ENCODE measurements at places on chromosomes 2 and 18. TPM values are rescaled to one million over a fixed set of nuclear protein-coding genes. Genes with fewer than 3 reads are reported as not detected.

UXS1 gene
- 72.0 TPM for total RNA-seq

LRRTM4 gene
- 0.23 TPM for total RNA-seq

GRCh38 chr18:79258447-79258846 is 137.3 kb upstream of the NFATC1 start:
- no peak for DNase-seq

- DNase-seq: no peak
These were observed 1.5 kb upstream of the SULT1C2 start for GRCh38 chr2:108287169-108287568.

SCYGR4 gene
- not detected for total RNA-seq

NEB gene
- 0.10 TPM for total RNA-seq

DNA sequence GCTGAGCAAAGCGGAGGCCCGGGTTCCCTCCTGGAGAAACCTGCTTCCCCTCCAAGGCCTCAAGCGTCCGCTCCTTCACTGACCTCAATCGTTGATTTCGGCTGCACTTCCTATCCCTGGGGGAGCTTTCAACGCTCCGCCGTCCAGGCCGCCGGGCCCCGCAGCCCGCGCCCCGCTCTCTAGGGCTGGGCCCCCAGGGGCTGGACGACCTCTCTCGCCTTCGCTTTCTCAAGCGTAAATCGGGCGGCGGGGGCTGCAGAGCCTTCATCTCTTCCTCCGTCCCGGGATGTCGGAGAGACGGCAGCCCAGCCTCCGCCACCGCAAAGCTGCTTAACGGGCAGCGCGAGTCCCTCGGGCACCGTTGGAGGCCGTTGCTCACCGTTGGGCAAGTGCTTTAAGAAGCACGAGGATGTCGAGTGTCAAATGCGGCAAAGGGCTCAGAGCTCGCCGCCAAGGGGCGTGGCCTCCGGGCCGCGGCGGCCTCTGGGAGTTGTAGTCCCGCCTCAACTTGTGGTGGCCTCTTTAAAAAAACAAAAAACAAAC is 8.5 kb downstream of the HES6 start:
- DNase-seq: peak; percentile 13

GRCh38 chr18:75090336-75090735 is 118.6 kb downstream of the PTGR3 start:
- DNase-seq: no peak

DNA sequence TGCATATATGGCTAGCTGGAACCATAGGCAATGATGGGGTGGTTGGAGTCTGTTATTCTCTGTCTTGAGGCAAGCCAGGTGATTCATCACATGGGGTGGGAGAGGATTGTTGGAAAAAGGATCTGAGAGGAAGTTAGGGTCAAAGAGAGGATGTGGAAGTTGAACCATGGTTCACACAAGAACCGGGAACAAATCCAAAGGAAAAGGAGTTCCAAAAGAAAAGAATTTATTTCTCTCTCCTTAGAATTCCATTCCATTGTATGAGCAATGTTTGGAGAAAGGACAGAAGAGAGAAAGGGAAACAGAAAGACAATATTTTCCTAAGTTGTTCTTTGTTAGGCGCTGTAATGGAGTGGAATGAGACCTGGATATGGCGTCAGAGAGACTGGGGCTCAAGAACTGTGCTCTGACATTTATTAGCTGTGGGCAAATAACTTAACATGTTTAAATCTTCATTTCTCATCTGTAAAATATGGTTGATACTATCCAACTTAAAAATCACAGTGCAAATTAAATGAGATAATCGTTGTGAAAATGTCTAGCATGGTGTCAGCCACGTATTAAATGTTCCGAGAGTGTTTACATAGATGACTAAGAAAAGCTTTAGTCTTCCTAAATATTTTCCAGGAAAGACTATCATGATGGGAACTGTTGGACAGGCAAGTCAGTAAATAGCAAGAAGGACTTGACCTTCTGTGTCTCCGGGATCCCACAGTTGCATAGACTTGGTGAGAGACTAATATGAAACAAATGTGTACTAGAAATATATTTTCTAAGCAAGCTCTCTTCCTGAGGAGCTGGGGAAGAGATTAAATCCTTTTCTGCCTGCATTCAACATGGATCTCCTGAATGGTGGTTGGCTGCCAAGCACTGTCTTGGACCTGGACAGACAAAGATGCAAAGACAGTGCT is 71.4 kb downstream of the TRIB2 start:
- no peak for DNase-seq

DNA sequence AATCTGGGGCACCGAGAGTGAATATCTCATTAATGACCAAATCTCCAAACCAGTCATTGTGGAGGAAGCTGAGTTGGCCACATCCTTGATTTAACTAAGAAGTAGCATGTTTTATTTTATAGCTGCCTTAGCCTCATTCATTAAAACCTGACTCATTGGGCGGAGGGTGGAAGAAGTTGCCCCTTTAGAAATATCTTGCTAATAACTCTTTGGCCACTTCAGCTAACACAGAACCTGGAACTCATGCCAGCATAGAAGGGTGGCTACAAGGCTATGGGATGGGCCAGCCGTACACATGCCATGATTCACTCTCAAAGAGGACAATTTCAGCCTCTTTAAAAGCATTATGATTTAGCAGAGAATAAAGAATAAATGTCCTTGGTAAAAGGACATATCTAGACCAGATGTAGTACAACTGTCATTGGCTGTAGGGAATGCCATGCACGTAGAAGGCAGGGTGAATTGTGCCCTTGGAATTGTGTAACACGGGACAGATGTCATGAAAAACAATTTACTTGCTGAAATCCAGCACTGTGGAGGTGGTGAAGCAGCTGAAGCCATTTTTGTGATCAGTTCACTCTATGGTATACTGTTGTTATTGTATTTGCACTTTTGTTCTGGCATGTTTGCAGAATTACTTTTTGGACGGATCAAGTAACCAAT is 330.0 kb downstream of the PLCL1 start:
- no peak for DNase-seq

DNA sequence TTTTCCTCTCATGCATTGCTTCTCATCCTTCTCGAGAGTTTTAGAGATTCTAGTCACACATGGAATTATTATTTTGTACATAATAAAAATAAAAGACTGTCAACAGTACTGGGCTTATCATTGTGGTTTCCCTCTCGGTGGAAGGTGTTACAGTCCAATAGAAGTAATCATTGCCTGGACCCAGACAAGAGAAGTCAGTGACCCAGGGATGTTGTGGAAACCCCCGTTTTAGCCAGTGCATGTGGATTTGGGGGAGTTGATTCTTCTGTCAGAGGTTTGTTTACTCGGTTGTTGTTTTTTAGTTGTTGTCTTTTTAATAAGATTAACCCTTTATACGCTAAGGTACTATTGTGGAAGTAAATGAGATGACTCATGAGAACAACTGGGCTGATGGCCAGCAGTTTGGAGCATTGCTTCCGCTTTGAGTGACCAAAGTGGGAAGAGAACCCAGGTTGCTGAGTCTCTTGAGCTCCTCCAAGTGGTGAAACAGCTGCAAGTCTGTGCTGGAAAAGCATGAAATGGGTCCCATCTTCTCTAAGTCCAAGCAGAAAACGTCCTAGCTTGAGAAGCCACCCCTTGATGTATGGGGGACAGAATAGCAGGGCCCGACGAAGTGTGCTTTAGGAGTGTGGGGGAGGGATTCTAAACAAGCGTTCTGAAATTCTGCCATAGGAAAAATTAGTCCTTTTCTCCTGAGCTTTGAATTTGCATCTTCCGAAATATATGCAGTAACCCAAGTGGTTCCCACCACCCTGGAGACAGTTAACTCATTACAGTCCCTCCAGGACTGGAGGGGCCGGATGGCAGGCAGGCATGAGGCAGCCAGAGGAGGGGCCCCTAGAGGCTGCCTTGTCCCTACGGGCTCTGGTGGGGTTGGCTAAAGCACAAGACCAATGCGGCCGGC is 61.8 kb upstream of the GPR45 start:
- DNase-seq: peak; percentile 41

GRCh38 chr2:194166818-194167217 is 1490.2 kb upstream of the SLC39A10 start:
- DNase-seq: no peak

DNA sequence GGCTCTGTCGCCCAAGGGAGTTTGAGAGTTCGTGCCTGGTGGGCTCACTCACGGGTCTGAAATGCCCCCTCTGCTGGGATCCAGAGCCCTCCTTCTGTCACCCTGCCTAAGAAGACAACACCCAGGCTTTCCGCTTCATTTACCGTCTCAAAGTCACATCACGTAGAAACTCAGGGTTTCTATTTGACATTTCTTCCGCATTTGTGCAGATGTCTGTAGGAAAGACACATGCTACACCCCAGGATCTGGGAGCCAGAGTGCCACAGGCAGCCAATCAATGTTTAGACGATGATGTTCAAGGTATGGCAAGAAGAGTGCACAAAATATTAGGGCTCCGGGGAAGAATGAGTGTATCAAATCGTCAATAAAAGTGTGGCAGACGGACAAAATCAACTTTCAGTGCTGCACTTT is 24.4 kb upstream of the ACKR3 start:
- DNase-seq: no peak

- DNase-seq: no peak
These were observed 51.6 kb upstream of the RAPH1 start for GRCh38 chr2:203586696-203587095.

DNA sequence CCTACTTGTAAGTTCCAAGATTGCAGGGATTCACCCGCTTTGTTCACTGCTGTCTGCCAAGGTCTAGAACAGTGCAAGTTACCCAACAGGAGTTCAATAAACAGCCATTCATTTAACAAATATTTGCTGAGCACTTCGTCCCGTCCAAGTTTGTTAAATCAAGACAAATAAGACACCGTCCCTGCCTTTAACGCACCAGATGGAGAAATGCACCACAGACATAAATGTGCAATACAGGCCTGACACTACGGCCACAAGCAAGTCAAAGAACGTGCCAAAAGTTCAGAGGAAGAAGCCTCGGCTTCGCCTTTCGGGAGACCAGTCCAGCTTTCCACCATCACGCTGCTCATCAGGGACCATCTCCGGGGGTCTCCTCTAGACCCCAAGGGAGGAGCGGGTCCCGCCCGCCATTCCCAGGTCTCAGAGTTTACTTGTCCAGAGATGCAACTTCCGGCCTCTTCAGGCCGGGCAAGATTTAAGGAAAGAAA is 429 bp downstream of the C2orf76 start:
- DNase-seq: no peak

DNA sequence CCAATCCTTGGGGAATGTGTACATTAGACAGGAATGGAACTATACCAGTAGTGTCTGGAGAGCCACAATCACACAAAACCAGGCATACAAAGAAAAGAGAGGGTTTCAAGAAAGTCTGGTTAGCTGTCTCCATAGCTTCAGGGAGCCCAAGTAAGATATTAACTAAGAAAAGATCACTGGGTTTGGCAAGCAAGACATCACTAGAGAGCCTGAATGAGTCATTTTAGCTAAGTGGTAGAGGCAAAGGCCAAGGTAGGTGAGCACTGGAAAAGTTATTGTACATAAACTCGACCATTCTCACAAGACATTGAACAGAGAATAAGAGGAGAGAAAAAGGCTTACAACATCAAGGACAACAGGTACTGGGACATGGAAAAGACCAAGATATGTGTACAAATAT is 143.8 kb upstream of the ARL4C start:
- DNase-seq: no peak

DNA sequence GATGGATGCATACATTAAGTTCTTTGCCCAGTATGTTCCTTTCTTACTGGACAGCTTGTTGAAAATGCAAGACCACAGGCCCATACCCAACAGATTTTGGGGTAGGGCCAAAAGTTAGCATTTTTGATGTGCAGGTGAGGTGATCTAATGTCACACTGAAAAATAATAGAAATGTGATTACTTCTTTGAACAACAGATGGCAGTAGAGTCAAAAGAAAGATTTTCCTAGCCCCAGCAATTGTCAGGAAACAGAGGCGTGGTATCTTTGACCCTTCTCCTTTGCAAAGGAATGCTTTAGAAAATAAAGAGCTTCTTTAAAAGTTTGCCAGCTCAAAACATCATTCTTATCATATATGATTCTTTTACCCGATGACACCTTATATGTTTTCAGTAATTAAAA is 343.6 kb upstream of the SYT4 start:
- no peak for DNase-seq

DNA sequence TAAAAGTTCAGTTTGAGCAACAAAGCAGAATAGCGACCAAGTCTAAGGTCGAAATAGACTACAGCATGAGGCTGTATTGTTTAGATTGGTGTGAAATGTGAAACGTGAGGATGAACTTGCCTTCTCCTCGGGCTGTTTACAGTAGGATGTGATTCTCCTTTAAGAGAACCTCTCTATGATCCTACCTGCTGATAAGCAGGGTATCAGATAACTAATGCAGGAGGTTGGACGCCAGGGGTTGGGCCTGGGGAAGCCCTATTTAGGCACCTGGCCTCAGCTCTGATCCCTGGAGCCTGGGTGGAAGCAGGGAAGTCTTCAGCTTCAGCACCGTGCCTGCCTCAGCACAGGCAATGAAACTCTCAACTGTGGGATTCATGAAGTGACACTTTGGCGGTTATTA is 11.4 kb downstream of the CRYGD start:
- DNase-seq: no peak

DNA sequence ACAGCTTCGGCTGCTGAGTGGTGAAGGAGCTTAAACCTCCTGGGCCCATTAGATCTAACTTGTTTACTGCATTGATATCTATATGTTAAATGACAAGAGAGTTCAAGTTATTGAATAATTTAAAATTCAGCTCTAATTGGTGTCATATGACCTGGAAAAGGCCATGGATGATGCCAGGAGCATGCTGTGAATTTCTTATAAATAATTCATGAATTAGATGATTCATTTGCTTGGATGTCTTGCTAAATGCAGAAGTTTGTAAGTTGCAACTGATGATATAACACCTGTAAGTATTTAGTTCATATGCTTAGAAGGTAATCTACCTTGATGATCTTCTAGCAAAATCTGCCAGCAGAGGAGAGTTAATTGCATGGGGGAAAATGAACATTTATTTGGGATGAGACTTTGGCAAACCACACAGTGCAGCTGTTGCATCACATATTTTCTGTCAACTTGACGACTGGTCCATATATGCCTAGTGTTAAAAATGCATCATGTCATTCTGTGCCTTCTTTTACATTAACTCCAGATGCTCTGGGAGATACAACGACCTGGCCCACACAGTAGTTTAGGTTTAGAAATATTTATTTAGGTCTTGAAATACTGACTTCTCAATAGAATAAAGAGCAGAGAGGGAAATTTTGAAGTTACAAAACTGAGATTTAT is 226.3 kb downstream of the KIAA1328 start:
- DNase-seq: no peak

EMX1 gene
- total RNA-seq: 0.36 TPM

- DNase-seq: no peak
These were observed 178.5 kb upstream of the TRIB2 start for GRCh38 chr2:12538138-12538694.

ASXL3 gene
- total RNA-seq: 0.74 TPM

GRCh38 chr18:2306606-2307005 is 264.7 kb downstream of the METTL4 start:
- no peak for DNase-seq

SPR gene
- 75.4 TPM for total RNA-seq

GRCh38 chr2:238387332-238387731 is 39.4 kb upstream of the ASB1 start:
- no peak for DNase-seq

SERPINB4 gene
- total RNA-seq: not detected

SIX3 gene
- 0.21 TPM for total RNA-seq

PLEK gene
- 0.13 TPM for total RNA-seq
